ENCODE measurements at places on chromosomes 4 and X.

DNA sequence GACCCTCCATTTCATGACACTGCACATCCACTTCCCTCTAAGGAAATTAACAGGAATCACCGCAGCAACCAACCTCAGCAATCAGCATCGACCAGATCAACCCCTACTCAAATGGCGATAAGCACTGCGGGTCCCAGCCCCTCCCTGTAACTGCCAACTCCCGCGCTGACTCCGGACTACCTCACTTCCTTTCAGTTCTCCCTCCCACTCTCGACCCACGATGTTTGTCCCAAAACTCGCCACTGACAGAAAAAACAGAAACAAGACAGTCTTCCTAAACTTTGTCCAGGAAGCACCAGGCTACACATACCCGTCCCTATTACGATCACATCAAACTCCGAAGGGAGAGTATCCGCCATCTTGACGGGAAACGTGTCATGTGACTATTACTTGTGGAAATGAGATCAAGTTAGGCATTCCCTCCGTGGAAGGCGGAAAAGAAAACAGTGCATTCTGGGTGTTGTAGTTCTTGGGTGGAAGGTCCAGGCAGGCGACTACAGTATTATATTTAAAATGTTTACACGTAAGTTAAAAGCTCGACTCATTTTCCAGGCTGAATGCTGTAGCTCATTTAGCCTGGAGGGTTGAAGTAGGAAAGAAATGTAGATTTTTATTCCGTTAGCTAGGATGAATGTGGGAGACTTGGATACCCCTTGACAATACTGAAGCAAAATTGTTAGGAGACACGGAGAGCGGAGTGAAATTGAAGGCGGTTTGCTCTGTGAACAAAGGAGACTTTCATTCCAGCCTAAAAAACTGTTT, at the start of gene CHM:
TSS of gene CHM (minus strand) at position 385 of the 762 bp plus-strand sequence. CDS start at position 359, 26 bp downstream.
- DNase-seq = peak; percentile 44

DNA sequence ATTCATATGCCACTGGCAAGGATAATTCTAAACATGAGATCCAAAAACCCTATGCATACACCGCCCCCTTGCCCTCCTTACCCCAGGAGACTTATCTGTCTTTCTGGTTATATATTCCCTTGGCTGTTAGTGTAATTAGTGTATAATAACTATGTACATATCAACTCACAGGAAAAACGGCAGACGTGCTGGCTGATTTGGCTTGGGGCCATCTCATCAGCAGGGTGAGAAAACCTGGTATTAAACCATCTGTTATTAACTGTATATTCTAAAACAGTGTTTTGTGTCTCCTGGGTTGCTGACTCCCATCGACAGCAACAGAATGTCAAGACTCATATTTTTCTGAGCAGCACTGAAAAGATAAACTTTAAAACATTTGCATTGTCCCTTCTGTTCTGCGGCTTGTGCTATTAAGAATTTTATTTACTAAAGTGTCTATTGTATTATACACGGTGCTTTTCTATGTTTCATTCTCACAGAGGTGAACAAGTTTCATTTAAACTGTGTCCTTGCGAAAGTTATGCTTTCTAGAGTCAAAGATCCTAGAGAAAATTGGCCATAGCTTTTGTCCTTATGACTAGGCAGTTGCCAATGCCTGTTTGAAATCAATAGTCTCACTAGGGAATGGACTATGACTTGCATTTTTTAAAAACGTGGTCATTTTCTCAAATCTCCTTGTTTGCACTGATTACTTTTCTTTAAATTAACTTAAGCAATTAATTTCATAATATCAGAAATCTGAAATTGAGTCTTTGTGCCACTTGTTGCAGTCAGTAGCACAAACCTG, 211.5 kb upstream of the MID1 start:
- no peak for DNase-seq

DNA sequence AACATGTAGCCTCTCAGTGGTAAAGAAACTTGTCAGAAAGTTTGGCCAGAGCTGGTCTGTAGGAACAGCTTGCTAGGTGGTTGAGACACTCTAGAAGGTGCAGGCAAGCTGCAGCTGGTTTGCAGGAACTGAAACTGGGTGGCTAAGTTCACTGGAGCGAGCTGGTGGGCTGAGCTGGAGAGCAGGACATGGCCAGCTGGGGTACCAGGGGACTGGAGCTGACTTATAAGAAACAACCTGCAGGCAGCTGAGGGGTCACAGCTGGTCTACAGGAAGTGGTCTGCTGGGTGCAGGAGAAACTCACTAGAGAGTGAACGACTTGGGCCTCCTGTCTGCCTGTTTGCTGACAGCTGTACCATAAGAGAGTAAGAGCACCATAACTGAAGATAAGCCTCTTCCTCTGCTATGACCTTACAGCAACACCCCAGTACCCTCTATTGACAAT, 157.1 kb upstream of the LNX1 start:
- DNase-seq = no peak

- DNase-seq = no peak
Measured at GRCh38 chr4:41746440-41747229, 1.9 kb downstream of the PHOX2B start.

- peak; percentile 13 for DNase-seq
Measured at GRCh38 chrX:25726539-25726938, 411.6 kb upstream of the MAGEB18 start.

DNA sequence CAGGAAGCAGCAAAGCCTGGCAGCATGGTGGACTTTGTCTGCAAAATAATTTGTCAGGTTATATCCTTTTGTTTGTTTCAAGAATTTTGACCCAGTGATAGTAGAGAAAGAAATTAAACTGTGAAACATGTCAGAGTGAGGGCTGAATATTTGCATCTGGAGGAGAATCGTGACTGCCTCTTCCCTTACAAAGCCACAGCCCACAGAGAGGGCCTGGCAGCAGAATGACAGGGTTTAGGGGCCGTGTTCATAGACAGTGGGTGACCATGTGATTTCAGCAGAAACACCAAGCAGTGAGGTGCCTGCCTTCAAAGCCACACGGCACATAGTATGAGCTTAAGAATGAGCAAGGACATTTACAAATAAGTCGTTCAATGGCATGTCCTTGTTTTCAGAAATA, 24.4 kb upstream of the PLAC8 start:
- DNase-seq = no peak

- DNase-seq = no peak
Measured at GRCh38 chr4:24831637-24832036, 36.3 kb downstream of the SOD3 start.

- DNase-seq = no peak
Measured at GRCh38 chrX:153411255-153411987, at the start of gene ZFP92. ZFP92 (plus strand) TSS chrX:153411472; CDS start chrX:153418323, 6,851 bp downstream.

GRCh38 chrX:136694431-136695087, 46.6 kb downstream of the CD40LG start:
- DNase-seq = peak; percentile 20

- DNase-seq = no peak
Measured at GRCh38 chr4:55303760-55304165, 42.3 kb upstream of the SRD5A3 start.

GRCh38 chr4:170008371-170008770, 17.8 kb downstream of the MFAP3L start:
- DNase-seq = no peak

GRCh38 chr4:26094076-26094475, 180.1 kb downstream of the SMIM20 start:
- DNase-seq = no peak

DNA sequence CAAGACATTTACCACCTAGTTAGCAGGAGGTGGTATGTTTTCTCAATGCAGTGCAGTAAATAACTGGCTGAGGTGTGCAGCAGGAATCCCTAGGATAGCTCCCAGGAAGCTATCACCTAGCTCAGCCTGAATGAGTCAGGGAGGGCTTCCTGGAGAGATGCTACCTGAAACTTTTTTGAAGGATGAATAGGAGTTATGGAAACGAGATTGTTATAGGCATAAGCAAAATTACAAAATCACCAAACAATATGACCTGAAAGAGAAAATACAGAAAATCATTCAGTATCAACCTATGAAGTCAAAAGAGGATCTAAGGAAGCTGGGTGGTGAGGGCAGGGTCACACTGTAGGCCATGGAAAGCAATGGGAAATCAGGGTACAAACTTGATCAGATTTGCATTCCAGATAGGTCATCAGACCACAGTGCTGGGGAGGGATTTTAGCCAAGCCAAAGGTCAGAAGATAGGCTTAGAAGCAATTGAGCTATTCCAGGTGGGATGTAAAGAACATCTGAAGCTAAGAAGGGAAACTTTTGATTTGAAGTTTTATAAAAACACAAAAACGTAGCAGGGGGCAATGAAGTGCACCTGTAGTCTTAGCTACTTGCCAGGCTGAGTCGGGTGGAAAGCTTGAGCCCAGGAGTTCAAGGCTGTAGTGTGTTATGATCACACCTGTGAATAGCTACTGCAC, 11.3 kb downstream of the AREG start:
- no peak for DNase-seq

DNA sequence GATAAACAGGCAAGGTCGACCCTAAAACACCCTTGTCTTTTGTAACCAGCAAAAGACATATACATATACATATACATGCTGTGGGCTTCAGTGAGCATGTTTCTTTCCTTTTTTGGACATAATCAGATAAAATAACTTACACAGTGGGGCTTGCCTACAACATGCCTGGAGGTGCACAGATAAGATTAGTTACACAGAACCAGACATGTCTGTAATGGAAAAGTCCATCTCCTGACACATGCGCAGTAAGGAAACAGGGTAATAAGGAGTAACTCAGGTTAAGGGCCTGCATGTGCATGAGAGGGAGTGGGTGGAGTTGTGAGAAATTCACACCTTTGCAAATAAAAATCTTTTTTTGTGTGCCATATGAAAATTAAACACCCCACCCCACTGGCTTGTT, 3.4 kb downstream of the UGT2A1 start:
- DNase-seq = no peak

GRCh38 chr4:99824070-99824599, 7.5 kb downstream of the DAPP1 start:
- no peak for DNase-seq

DNA sequence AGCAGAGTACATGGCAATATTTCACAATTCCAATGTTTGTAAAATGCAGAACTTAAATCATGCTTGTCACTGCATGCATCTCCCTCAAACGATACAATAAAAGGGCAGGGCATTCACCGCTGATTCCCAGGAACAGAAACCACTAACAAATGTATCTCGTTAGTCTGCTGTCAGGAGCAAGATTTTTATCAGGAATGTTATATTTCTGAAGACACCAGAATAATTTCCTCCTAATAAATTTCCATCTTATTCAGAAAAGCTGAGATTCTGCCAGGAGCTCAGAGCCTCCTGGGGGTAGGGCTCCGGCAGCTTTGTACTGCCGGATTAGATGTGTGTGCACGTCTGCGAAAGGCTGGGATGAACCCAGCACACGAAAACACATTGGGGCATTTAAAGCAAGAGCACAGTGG, 54.0 kb upstream of the LDB2 start:
- no peak for DNase-seq

- no peak for DNase-seq
Measured at GRCh38 chrX:15451913-15452312, 41.2 kb downstream of the PIR start.

DNA sequence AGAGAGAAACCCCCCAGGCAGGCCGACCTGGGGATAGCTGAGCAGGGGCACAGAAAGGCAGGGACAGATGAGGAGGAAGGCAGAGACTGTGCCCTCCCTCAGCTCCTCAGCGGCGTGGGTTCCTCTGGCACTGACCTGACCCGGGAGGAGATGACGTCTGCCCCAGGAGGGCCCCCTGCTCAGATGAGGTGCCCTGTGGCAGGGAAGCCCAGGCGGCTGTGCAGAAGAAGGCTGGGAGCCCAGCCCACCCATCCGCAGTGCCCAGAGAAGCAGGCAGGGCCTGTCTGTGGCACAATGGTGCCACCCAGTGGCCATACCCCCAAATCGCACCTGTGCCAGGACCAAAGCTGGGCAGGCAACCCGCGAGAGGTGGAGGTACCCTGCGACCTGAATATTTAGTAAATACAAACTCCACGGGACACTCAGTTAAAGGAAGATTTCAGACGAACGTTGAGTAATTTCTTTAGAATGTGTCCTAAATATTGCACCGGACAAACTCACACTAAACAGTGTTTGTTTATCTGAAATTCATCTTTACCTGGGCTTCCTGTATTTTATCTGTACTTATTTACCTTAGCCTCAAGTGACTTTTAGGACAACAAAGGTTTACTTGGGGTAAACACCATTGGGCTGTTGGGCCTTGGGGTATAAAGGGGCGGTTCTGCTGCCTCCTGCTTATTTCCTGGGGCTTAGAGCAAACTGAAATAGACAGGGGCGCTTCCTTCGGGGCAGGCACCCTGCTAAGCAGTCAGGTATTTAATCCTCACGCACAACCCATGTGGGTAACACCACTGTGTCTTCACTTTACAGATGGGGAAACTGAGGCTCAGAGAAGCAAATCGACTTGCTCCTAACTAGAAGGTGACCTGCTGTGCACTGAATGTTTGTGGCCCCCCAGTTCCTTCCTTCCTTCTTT, 46.5 kb upstream of the HMX1 start:
- no peak for DNase-seq

DNA sequence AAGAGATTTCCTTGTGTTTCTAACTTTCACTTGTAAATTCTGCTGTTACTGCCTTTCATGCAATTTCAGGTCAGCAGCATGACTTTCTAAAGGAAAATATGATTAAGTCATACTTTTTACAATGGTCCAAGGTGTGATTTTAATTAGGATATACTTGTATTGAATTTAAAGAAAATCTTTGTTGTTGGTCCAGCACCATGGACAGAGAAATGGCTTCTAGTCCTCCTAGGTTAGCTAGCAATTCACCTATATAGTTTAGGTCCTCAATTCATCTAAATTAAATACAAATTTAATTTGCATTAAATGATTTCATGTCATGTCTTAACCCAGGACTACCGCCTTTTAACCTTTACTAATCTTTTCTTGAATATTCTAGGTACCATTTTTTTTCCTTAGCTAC, 304.9 kb upstream of the RPS6KA3 start:
- no peak for DNase-seq

- no peak for DNase-seq
Measured at GRCh38 chr4:170872794-170873193, 783.0 kb upstream of the AADAT start.

DNA sequence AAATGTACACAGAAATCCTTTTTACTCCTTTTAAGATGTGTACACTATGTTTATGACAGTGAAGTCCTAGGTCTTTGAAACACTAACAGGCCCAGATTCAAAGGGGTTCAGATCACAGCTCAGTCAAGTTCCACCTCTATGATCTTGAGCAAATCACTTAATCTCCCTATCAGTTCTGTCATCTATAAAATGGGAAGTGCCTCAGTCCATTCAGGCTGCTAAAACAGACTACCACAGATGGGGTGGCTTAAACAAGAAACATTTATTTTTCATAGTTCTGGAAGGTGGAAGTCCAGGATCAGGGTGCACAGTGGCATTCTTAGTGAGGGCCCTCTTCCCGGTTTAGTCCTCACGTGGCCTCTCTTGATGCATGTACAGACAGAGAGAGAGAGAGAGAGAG, 117.1 kb downstream of the CORIN start:
- no peak for DNase-seq
